ENCODE measurements at places on chromosomes 2 and 18.

- no peak for DNase-seq
Measured at GRCh38 chr2:160375802-160376469, 117.7 kb downstream of the RBMS1 start.

GRCh38 chr2:104701411-104701911 is 152.5 kb upstream of the POU3F3 start:
- DNase-seq, result no peak

GRCh38 chr2:14358339-14358738 is 274.2 kb upstream of the LRATD1 start:
- no peak for DNase-seq

GRCh38 chr2:73218298-73218697 is 4.3 kb downstream of the SMYD5 start:
- no peak for DNase-seq

DNA sequence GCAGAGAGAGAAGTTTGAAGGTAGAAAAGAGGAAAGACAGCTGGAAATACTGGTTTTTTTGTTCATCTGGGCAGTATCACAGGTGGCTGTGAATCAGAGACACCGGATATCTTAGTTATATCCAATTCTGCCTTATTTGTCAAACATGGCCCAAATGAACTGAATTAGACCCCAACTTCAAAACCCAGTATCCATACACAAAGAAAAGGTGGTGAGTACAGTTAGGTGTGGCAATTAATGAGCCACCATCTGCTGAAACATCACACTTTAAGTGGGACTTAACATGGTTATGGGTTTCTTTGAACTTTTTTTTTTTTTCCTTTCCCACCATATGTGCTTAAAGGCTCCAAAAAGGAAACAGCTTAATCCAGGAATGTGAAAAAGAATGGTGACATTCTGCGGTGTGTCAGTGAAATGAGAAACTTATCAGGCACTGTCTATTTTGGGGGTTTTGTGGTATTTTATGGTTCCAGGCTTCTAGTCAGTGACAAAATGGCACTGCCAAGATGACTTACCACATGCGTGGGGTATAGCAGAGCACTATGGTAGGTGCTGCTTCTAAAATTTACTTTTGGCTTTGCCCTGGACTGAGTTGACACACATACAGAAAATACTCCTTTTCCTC is 5.0 kb upstream of the TMEM178A start:
- no peak for DNase-seq

- no peak for DNase-seq
Measured at GRCh38 chr2:190875891-190876290, 4.7 kb upstream of the GLS start.

DNA sequence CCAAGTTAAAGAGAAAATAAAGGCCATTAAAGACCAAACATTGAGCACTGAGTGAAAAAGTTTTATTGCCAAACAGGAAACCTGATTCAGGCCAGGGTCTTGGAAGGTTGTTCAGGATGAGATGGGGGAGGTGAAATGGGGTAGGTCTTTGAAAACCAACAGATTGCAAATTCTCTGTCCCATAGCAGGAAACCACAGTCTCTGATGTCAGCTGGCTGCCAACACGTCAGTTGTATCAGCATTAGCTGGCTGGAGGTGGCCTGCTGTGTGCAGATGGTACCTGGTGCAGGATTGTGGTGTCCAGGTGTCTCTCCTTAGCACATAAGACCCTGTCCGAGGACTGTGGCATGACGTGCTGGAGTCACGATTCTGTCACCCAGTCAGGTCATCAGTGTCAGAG is 106.3 kb downstream of the MSH2 start:
- no peak for DNase-seq

DNA sequence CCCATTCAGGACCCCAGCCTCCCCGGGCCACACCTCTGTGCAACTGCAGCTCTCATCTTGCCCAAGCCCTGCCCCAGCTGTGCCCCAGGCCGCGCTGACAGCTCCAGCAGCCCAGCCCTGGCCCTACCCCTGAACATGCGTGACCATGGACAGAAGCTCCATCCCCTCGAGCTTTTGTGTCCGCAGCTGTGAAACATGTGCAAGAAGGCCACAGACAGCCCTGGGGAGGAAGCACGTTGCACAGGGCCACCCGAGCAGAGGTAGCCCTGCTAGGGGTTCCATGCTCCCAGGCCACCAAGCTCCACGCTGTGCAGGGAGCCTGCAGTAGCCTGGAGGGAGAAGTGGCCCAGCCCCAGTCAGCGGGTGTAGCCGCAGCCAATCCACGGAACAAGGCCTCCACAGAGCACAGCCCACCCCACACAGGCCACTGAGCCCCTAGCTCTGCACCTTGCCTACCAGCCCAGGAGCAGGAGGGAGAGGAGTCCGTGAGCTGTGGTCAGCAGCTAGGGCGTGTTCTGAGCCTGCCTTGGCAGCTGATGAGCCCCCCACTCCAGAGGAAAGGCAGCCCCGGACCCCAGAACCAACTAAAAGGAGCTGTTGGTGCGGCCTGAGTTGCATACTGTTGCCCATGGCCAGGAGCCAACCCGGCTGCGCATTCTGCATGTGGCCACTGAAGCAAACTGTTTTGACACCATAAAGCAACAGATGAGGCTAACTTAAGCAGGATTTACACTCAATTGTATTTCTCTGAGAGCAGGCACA is 184.0 kb downstream of the SEPTIN10 start:
- DNase-seq, result no peak

GRCh38 chr2:23595601-23596251 is 210.7 kb downstream of the KLHL29 start:
- DNase-seq, result no peak

DNA sequence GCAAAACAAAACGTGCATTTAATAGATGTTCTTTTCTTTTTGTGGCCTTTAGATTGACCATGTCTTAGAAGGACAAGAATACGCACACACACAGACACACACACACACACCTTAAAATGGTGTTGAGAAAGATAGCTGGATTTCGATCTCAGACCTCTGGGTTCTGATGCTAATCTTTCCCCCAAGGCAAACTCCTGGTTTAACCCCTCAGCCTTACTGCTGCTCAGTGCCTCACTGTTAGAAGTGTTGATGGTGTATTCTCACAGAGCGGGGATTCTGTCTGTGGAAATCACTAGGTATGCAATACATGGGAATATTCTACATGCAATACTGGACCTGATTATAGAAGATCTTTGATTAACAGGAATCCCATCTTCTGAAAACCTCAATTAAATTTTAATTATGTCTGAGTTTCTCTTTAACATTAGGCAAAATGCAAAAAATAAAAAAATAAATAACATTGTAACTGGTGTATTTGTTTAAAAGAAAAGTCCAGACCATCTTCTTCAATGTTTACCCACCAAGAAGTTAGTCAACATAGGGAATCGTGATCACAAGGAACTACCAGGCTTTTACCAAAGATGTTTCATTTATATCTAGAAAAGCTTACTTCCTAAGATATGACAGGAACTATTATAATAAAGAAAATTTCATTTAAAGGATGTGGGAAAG is 613.5 kb downstream of the LRP1B start:
- DNase-seq, result no peak

- no peak for DNase-seq
Measured at GRCh38 chr18:26422472-26423162, 125.7 kb downstream of the KCTD1 start.

DNA sequence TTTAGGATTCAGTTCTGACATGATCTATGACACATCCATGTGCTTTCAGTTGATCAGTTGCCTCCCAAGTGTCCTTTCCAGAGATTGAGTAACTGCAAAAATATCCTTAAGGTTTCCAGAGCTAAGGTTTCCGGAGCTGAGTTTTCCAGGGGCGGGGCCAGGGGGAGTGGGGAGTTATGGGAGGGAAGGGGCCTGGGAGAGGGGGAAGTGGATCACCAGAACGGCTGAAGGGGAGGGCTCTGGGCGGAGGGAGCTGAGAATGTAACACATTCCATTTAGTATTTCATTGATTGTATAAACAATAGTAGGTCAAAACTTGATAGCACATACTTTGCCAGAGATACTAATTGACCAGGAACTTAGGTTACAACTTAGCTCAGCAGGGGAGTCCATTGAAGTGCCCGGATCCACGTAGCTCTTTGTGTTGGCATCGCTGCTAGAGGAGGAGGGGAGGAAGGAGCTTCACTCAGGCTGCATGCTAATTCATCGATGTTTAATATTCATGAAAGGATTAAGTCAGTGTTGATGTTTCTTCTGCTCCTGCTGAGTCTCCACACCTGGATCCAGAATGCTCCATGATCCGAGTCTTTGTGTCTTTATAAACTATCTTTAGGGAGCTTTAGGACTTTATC is 289.8 kb downstream of the ALPK2 start:
- no peak for DNase-seq

- no peak for DNase-seq
Measured at GRCh38 chr18:10184776-10185175, 269.7 kb upstream of the APCDD1 start.

DNA sequence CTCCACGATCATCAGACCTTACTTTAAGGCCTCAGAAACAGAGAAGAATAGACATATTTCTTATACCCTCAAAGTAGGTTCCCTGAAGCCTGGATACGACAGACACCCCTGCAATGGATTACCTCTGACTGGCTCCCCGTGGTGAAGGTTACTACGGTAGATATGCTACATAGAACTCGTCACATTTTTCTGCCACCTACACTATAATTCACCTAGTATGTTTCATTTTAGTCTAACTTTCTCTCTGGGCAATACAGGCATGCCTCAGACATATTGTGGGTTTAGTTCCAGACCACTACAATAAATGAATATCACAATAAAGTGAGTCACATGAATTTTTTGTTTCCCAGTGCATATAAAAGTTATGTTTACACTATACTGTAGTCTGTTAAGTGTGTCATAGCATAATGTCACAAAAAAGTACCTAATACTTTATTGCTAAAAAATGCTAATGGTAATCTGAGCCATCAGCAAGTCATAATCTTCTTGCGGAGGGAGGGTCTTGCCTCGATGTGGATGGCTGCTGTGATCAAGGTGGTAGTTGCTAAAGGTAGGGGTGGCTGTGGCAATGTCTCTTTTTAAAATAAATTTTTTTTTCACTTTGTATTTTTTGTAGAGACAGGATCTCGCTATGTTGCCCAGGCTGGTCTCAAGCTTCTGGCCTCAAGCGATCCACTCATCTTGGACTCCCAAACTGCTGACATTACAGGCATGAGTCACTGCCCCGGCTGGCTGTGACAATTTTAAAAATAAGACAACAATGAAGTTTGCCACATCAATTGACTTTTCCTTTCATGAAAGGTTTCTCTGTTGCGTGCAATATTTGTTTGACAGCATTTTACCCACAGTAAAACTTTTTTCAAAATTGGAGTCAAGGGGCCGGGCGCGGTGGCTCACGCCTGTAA is 64.6 kb downstream of the TGIF1 start:
- DNase-seq, result no peak

- no peak for DNase-seq
Measured at GRCh38 chr2:170783549-170783948, 13.4 kb downstream of the ERICH2 start.

- no peak for DNase-seq
Measured at GRCh38 chr2:9799011-9799596, 44.2 kb upstream of the TAF1B start.

GRCh38 chr2:210839450-210839849 is 283.1 kb downstream of the CPS1 start:
- DNase-seq, result no peak

GRCh38 chr2:217064234-217065011 is 204.6 kb upstream of the TNP1 start:
- no peak for DNase-seq

DNA sequence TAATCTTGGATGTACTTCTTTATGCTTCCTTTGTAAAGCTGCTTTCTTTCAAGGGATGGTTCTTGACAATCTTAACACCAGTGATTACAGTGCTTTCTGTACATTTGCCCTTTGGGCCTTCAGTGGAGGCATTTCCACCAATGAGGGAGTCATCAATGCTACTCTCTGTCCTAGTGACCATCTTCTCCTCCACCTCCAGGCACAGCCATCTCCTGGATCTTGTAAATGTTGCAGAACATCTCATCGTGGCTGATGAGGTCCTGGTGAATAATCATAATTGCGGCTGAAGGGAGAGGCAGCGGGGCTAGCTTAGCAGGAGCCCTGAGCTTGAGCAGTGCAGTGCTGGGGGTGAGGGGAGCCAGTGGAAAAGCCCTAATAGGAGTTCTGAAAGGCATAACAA is 32.5 kb downstream of the IDH1 start:
- no peak for DNase-seq

DNA sequence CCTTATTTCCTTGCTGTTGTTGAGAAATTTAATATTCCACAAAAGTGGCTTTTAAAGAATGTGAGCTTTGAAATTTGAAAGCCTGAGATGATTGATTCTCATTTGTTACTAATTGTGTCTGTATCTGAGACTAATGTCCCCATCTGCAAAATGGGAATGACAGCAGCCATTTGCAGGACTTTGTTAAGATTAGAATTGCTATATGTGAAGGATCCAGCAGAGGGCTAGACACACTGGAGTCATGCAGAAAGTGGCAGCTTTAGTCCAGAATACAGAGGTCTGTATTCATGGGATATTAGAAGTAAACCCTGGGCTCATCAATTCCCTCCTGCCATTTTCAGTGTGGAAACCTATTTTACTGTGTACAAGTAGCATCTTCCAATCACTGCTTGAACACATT is 296.5 kb upstream of the GYPC start:
- no peak for DNase-seq

GRCh38 chr2:215442401-215442787 is 6.5 kb upstream of the FN1 start:
- DNase-seq, result no peak

- DNase-seq, result no peak
Measured at GRCh38 chr18:27674411-27674810, 489.3 kb upstream of the CHST9 start.

- DNase-seq, result no peak
Measured at GRCh38 chr2:207412787-207413310, 116.9 kb upstream of the CREB1 start.

DNA sequence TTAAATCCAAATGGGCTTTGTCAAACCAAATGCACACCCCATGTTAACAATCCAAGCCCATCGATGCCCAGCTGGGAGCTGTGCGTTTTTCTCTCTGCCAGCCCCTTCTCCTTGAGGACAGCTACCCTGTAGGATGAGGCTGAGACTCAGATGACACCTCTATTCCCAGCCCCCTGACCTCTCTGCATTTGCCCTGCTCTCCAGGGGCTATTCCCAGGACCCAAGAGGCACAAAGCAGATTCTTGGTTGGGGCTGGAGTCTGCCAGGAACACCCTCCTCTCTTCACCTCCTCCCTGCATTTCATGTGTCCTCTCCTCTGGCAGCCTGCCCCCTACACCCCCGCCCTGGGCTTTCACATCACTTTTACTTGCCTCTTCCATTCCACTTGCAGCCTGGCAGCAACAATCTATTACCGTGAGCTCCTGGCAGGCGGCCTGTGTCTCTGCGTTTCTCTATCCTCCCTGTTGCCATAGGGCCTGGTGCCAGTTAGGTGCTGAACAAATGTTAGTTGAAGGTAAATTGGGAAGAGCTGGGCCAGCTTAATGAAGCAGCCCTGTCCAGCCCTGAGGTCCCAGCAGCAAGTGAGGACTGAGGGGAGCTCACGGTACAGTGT is 51.8 kb downstream of the ADD2 start:
- DNase-seq, result no peak

GRCh38 chr2:1846046-1847015 is 102.0 kb upstream of the PXDN start:
- no peak for DNase-seq

GRCh38 chr18:57441071-57441794 is 6.1 kb downstream of the ONECUT2 start:
- no peak for DNase-seq
